ENCODE measurements at places on chromosomes 11 and 22.

GRCh38 chr11:120357620-120358019 lies 21.4 kb downstream of the ARHGEF12 start:
- no peak for DNase-seq

DNA sequence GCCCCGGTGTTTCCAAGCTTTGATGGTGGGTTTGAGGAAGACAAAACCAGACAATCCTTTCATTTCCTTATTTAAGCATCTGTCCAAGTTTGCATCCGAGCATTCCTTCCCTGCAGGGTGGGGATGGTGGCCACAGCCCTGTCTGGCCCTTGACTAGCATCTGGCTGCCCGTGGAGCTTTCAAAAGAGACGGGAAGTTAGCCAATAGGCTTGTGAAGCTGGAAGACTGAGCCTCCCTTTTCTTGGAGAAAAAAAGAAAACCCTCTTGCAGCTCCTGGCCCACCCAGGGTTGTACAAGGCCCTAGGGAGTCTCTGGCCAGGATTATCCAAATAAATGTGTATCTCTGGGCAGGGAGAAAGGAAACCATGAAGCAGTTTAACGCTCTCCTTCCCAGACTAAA lies 60.6 kb downstream of the MICAL2 start:
- peak; percentile 74 for DNase-seq

- no peak for DNase-seq
Measured at GRCh38 chr11:65524014-65524740, 706 bp upstream of the SCYL1 start.

DNA sequence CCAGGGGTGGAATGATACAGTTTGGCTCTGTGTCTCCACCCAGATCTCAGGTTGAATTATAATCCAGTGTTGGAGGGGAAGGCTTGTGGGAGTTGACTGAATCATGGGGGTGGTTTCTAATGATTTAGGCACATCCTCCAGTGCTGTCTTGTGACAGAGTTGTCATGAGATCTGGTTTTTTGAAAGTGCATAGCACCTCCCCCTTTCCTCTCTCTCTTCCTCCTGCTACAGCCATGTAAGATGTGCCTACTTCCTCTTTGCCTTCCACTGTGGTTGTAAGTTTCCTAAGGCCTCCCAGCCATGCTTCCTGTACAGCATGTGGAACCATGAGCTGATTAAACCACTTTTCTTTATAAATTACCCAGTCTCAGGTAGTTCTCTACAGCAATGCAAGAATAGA lies 45.1 kb downstream of the THAP12 start:
- DNase-seq = no peak

DNA sequence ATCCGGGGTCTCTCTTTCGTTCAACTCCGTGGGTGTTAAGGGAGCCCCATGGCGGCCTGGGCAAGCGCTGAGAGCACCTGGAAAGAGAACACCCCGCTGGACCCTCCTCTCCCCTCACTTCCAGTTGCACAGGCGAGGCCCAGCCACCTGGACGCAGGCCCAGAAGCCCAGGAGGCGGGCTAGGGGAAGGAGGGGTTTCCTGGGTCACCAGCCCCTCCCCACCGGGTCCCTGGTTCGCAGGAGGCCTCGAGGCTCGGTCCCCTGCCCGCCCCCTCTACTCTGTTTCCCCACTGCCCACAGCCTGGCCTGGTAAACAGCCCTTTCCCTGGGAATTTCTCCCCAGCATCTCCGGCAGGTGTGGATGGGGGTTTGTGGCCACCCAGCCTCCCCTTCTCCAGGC lies 8.5 kb upstream of the NFAM1 start:
- no peak for DNase-seq

- no peak for DNase-seq
Measured at GRCh38 chr22:48145738-48146137, 1383.3 kb downstream of the TBC1D22A start.

DNA sequence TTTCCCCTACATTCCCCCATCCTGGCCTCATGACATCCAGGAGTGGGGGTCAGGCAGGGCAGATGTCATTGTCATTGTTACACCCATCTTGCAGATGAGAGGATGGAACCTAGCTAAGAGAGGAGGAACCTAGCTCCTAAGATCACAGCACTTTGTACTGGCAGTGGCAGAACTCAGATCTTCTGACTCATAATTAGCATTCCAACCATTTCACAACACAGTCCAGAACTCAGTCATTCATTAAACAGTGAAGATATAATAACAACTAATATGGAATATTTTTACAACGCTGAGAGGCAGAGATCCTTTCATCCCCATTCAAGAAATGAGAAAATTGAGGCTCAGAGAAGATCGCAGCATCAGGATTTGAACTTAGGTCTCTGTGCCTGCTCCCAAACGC lies 127.8 kb downstream of the CHST1 start:
- no peak for DNase-seq

GRCh38 chr11:45485070-45485707 lies 180.2 kb downstream of the CHST1 start:
- no peak for DNase-seq

DNA sequence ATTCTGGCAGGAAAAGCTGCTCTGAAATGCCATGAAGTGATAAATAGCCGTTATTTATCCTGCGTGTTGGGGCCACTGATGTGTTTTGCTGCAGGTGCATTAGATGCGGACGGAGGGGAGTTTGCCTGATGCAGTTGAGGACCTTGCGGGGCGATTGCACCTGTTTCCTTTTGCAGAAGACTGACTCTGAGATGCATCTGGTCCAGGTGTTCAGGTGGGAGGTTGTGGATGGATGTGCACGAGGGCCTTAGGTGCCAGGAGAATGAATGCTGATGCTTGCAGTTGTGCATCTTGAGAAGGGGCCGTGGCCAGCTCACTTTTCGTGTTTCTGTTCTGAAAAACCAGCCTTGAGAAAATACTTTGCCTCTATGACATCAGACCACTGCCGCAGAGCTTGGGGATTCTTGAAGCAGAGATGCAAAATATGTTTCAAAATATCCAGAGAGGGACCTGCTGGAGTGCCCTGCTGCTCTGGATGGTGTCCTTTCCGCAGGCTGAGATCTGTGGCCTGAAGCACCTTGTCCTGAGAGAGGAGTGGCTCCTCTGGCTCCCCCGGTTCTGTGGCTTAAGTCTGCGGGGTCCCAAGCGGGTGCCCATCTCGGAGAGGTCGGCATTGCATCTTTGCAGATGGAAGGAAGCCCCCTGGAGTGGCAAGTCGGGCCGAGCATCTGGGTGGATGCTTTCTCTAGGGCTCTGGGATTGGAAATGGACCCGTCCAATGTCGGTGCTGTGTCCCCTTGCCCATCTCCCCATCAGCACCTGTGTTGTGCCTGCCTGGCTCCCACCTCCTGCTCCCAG lies 1031.1 kb downstream of the TBC1D22A start:
- no peak for DNase-seq

DNA sequence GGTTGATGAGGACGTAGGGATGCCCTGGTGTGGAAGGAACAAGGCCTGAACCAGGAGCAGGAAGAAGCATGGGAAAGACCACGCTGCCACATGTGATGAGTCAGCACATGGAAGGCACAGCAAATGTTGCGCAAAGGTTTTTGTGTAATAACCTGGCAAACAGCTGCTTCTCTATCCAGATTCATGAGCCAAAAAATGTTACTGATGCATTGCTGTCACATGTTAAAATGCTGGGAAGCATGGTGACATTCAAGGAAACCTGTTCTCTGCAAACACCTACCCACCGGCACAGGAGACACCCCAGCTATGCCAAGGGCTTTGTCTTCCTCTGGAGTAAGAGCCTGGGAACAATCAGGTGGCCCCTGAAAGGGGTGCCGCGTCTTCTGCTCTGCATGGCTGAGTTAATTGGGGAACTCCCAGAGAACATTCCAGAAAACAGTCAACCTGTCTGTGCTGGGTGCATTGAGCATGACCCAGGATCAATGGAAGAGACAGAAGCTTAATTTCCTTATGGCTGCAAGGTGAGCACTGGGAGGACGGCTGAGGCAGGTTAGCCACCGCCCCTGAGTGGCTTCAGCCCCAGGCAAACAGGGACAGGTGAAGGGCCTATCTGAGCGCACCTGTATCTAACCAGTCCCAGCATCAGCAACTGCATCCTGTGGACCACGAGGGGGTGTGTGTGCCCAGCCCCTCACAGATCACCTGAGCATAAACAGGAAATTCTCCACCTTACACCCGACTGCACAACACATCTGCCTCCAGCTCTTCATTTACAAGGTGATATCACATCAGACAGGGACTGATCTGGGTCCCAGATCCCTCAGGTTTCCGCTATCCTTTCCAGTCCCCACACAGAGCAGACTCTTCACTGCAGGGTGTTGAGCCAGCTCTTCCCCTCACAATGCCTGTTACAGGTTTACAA lies 108.4 kb downstream of the GGTLC2 start:
- peak; percentile 25 for DNase-seq

DNA sequence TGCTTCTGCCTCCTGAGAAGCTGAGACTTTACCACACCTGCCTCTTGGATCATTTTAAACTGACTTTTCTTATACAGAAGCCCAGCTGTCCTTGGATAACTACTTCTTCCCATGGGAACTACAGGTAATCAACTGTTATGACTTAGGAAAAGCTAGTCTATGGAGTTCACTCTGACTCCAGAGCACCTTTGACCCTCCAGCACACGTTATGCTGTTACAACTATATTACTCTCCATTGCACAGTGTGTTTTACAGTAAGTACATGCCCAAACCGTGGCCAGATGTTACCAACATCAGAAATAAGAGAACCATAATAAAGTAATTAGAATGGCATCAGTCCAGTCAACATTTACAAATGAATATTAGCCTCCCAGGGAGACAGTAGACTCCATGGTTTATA lies 21.3 kb upstream of the TSG101 start:
- DNase-seq = no peak

GRCh38 chr11:2091786-2092463 lies 47.3 kb downstream of the IGF2 start:
- DNase-seq = peak; percentile 46

GRCh38 chr11:79052544-79052943 lies 388.3 kb downstream of the TENM4 start:
- no peak for DNase-seq
